ENCODE measurements at places on chromosomes 3 and 15. TPM values are rescaled to one million over a fixed set of nuclear protein-coding genes. Genes with fewer than 3 reads are reported as not detected.

- no peak for DNase-seq
These were observed 116.4 kb upstream of the TOPAZ1 start for GRCh38 chr3:44125246-44125645.

- DNase-seq, result peak; percentile 74
These were observed 34.7 kb downstream of the NIPA2 start for GRCh38 chr15:22872936-22873701.

- no peak for DNase-seq
These were observed 278.2 kb upstream of the KCNH8 start for GRCh38 chr3:18870074-18870640.

DNA sequence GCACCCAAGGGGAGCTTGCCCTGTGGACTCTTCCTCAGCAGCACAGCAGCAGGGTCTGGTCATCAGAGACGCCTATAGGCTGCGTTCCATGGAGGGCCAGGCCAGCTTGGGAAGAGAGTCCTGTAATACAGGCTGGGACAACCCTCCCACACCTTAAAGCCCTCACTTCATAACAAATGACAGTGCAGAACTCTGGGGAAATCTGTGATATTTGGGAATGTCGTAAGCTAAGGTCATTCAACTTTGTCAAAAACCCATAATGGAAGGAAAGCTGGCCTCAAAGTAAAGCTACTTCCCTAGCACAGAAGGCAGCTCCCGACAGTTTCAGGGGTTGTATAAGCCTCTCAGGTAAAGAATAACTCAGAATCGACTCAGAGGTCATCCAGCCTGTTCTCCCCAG is 133.1 kb downstream of the MEGF11 start:
- no peak for DNase-seq

Gene FANCD2OS
- not detected for total RNA-seq

Gene PLSCR2
- total RNA-seq, result 0.62 TPM

Gene DAZL
- not detected for total RNA-seq

Gene UBA3
- total RNA-seq, result 53.1 TPM

- no peak for DNase-seq
These were observed 30.4 kb downstream of the SLC24A1 start for GRCh38 chr15:65651831-65652749.

Gene LEKR1
- total RNA-seq, result 2.3 TPM

DNA sequence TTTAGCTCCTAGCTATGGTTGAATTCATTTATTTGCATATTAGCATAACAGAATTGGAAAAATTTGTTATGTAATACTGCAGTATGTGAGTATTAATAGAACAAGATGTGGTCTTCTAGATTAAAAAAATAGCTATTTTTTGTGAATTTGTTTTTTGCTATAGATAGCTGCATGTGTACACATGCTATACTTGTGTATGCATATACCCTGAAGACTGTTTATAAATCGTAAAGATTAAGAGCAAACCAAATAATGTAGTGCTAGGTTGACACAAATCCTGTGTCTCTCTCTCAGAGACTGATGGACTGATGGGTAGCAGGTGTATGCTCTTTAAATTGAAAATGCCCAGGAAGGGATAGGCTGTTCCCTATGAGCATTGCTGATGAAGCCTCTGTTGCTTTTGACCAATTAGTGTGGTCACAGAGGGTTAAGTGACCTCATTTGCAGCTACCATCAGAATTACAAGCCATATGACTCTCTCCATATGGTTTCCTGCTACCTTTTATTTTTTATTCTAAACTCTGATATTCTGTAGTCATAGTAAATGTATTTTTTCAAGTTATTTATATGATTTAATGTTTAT is 9.0 kb downstream of the PLCL2 start:
- DNase-seq, result no peak
